ENCODE measurements at places on chromosomes 6 and 20. TPM values are rescaled to one million over a fixed set of nuclear protein-coding genes. Genes with fewer than 3 reads are reported as not detected.

GRCh38 chr6:52263709-52264540 is 19.6 kb upstream of the IL17F start:
- peak; percentile 55 for DNase-seq

DNA sequence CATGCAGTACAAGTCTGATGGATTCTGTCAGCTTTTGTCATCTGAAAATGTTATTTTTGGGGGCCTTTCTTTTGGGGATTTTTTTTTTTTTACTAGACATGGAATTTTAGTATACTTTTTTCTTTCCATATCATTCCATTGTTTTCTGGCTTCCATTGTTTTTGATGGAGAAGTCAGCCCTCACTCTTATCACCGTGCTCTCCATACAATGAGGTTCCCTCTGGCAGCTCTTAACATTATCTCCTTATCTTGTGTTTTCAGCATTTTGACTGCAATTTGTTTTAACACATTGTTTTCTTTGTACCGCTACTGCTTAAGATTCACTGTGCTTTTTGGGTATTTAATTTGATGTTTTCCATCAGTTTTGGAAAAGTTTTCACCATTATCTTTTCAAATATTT is 191.5 kb upstream of the AGPAT4 start:
- no peak for DNase-seq

- no peak for DNase-seq
Measured at GRCh38 chr20:10922506-10922905, 248.7 kb upstream of the JAG1 start.

DNA sequence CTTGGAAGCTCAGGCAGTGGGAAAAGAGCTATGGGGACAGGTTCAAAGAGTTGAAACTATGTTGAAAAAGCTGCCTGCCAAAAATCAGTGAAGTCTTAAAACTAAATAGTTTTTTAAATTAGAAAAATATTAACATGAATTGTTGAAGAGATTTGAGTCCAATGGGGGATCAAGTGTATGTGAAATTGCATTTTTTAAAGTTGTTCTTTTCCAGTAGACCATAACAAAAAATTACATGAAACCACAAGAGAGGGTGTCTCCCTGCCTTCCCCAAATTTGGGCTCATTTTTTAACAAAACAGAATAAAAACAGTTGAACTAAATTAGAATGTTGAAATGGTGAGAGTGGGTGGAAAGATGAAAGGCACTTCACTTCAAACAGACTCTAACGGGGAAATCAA is 31.5 kb upstream of the COL10A1 start:
- DNase-seq, result no peak

GRCh38 chr6:11748591-11749210 is 29.9 kb downstream of the ADTRP start:
- no peak for DNase-seq

GRCh38 chr20:42441196-42441863 is 748.4 kb downstream of the PTPRT start:
- DNase-seq, result no peak

GRCh38 chr6:90144396-90144795 is 152.2 kb downstream of the BACH2 start:
- DNase-seq, result no peak

DNA sequence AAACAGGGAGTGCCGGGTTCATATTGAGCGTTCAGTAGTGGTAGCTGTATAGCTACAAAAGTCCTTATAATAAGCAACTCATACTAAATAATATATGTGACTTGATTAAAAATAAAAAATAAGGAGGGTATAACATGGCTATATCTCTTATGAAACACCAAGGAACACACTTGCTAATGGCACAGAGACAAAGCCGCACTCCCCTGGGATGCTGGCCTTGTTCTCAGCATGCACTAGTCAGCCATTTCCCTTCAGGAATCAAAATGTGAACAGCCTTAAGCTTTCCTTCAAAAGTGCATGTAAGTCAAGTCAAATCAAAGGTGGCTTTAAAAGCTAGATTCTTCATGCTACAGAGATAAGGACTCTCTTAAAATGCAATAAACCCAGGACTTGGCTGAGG is 9.4 kb downstream of the HMGCLL1 start:
- no peak for DNase-seq

DNA sequence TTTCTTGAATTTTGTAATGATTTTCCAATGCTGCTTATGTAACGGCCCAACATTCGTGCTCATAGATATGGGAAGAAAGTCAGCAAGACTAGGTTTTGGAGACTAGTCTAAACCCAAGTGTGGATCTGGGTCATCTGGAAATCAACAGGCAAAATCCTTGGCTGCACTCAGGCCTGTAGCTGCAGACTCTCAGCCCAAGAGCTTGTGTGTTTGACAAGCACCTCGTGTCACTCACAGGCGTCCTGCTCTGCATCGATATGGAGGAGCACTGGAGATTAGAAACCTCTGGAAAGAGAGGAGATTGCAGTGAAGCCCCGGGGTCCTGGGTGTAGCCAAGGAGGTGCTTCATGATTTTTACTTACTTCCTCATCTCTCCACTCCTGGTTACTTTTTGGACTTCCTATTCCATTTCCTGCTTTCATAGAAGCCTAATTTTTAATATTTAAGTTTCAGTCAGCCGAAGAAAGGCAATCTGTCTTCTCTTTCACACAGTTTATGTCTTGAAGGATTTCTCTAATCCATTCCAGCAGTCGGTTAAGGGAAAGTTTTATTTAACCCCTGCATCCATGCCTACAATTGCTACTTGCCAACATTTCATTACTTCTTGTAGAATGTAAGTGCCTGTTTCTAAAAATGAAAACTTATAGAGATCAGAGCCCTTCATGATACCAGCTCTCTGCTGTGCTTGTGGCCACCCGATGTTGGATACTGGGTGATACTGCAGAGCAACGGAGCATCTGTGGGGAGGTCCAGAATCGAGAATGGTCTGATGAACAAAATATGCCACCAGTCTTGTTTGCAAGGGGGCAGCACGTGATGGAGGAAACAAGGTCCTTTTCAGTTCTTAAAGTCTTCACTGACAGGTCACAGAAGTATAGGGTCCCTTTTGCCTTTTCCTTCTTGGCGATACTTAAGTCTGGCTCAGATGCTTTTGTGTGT is 296.3 kb downstream of the QKI start:
- no peak for DNase-seq

TLDC2 gene
- 0.55 TPM for polyA plus RNA-seq

FILIP1 gene
- not detected for polyA plus RNA-seq

Measured in immature natural killer cell (primary cell).